ENCODE measurements at places on chromosomes 4 and X.
A peak's percentile ranks its signal among the peaks of the same experiment; 100 is the strongest.

DNA sequence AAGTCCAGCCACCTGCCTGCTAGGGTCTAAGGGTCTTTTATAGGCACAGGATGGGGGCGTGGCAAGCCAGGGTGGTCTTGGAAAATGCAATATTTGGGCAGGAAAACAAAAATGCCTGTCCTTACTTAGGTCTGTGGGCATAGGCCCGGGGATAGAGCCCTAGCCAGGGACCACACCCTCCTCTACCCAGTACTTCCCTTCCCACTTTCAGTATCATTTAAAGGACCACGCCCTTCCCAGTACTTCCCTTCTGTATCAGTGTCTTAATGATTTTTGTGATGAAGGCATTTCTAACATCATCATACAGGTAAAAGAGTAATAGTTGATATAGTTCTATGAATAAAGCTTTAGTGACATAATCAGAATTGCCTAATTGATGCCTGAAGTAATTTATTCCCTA lies 11.4 kb downstream of the BANK1 start:
- DNase-seq = no peak

- DNase-seq = no peak
Measured at GRCh38 chrX:3052860-3053259, 11.6 kb downstream of the ARSF start.

DNA sequence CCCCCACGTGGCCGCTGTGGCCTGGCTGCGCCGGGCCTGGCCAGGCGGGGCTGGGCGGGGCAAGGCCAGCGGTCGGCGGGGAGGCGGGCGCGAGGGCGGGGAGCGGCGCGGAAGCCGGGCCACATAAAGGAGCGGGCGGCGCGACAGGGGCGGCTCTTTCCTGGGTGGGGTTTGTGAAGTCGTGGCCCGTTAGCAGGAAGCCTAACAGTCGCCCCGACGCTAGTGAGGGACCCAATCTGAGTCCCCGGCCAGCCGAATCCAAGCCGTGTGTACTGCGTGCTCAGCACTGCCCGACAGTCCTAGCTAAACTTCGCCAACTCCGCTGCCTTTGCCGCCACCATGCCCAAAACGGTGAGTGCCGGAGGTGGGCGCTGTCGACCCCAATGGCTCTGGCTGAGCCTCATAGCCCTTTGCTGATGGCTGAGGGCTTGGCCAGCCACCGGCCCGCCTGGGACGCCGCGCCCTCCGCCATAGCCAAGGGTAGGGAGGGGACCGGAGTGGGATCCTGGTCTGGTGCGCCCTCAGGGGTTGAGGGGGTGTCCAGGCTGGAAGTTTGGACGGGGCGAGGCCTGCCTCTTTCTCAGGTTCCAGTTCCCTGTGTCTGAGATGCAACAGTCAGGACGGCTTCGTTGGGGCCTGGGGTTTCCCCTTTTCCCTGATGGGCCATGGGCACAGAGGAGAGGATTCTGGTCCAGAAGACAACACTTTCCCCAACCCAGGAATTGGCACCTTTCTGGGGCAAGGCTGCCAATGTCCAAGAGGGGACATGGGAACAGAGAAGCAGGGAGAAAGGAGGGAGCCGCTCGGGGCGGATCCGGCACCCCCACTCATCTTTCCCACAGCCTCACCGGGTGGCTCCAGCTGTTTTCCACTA lies at the start of gene MSN:
TSS of gene MSN (plus strand) at position 152 of the 874 bp plus-strand sequence. CDS start at position 340, 188 bp downstream.
- peak; percentile 64 for DNase-seq

- no peak for DNase-seq
Measured at GRCh38 chrX:790041-790506, 159.5 kb downstream of the SHOX start.

- DNase-seq = no peak
Measured at GRCh38 chr4:2334826-2335728, 73.2 kb upstream of the MXD4 start.

GRCh38 chr4:122606364-122607043 lies 14.4 kb downstream of the IL21 start:
- DNase-seq = no peak

DNA sequence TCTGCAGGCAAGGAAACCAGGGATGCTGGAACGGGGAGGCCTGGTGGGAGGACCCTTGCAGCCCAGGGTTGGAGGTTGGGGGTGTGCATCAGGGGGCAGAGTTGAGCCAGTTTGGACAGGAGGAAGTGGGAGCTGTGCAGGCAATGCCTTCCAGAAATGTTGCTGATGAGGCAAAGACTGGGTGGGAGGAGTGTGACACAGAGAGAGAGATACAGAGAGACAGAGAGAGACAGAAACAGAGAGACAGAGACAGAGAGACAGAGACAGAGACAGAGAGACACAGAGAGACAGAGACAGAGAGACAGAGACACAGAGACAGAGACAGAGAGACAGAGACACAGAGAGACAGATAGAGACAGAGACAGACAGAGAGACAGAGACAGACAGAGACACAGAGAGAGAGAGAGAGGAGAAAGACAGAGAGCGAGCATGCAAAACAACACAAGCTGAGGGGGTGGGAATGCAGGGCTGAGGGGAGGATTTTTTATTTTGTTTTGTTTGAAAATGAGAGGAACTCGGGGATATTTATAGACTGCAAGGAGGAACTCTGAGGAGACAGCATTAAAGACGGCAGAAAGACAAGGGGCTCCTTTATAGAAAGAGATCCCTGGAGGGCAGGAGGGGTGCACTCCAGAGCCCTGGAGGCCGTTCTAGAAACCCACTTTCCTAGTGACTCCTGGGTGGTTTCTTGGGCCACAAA lies 1.9 kb upstream of the HAUS3 start:
- DNase-seq = no peak

DNA sequence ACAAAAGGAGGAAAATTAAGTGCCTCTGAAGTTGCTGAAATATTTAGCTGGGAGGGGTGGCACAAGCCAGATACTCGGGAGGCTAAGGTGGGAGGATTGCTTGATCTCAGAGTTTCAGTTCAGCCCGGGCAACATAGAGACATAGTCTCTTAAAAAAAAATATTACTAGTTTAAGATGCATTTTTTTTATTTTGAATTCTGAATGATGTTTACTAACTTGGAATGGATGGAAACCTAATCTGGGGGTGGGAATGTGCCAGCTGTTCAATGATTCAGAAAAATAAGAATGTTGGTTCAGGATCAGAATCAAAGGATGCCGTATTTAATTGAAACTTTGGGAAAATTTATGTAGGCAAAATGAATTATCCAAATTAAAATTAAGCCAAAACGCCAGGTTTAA lies 167.2 kb upstream of the ANK2 start:
- no peak for DNase-seq

DNA sequence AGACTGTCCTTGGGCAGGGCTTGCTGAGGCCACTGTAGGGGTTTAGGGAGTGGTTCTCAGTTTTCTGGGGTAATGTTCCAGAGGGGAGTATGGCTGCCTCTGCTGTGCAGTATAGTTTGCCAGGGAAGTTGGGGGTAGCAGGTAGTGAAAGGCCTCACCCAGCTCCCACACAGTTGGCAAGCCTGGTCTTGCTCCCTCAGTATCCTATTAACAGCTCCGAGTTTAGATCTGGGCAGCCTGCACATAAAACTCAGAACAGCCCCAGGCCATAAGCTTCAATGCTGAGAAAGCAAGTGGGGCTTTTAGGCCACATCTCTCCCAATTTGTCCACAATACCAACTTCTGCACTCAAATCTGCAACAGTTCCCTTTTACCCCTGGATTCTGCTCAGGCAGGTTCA lies 205.2 kb downstream of the GALNTL6 start:
- no peak for DNase-seq

DNA sequence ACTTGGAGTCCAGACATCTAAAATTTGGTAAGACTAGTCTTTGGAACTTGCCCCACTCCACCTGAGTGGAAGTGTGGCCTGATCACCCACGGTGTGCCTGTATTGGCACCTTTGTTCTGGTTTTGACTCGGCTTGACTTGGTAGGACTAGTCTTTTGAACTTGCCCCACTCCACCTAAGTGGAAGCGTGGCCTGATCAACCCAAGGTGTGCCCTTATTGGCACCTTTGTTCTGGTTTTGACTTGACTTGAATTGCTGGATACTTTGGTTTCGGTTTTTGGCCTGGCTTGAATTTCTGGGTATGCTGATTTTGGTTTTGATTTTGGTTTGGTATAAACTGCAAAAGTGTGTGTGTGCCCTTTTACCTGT lies 44.7 kb upstream of the UGT2B7 start:
- DNase-seq = no peak

DNA sequence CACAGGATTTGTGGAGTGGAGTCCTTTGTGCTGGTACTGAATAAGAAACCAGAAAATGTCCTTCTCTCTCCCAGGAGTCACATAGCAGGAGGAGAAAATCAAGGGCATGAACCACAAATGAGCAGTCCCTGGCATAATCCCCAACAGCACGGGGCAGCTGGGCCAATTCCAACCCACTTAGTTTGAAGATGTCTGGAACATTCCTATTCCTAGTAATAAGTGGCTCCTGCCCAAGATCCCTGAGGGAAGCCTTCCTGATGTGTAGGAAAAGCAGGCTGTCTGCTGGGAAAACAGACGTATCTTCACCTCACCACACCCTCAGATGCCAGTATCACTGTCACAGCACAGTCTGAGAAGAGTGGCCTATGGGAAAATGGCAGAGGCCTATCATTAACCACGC lies 182.8 kb upstream of the MAP3K15 start:
- DNase-seq = no peak

- no peak for DNase-seq
Measured at GRCh38 chr4:183888564-183888963, 16.5 kb upstream of the STOX2 start.

- no peak for DNase-seq
Measured at GRCh38 chrX:153735274-153735673, 10.6 kb downstream of the ABCD1 start.

DNA sequence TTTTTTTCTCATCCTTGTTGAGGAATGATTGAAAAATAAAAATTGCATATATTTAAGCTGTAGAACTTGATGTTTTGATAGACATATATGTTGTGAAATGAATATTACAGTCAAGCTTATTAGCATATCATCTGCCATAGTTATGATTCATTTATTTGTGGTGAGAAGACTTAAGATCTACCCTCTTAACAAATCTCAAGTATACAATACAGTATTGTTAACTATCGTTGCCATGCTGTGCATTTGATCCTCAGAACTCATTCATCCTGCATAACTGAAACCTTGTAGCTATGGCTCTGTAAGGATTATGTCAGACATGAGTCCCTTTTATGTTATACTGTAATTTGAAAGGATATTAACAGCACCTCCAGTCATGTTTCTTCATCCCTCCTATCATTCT lies 2045.3 kb downstream of the ARAP2 start:
- no peak for DNase-seq

DNA sequence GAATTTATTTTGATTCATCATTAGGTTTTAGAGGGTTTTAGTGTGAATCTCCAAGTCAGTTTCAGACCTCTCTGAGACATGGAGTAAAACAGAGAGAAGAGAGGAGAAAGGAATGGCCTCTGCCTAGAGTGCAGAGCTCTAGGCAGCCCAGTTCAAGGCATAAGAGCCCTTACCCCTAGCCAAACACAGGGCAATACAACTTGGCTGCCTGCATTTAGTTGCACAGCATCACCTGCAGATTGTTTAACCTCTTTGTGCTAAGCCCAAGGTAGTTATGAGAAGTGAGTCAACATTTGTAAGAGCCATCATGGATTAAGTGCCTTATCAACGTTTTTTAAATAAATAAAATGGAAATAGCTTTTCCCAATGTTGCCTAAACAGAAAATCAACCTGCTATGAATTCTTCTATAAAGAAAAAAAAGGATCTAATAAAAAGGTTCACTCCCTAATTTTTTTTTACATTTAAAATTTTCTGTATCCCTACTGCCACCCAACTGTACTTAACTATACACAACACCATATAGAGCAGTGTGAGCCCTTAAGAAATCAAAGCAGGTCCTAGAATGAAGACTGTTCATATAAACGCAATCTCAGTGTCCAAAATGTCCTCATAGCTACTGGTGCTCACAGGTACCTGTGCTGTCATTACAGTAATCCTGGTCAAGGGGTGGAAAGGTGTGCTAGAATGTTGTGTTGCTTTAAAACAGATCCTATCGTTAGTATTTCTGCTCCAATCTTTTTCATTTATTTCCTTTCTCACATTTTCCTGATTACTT lies 36.0 kb downstream of the PF4 start:
- DNase-seq = no peak

DNA sequence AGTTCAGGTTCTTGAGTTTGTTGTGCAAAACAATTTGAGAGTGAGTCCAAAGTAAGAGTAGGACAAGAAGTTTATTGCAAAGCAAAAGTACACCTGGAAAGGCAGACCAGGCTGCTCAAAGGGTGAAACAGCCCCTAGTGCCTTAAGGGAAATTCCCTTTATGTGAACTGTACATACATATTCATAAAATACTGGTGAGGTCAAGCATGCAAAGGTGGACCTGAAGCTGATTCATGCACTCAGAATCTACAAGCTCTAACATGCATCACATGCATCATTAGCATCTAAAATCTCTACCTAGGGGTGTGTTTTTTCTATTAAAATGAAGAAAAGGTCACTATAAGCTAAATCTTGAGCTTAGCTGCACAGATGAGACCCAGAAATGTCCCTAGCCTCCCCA lies 266.9 kb downstream of the SPATA18 start:
- no peak for DNase-seq

DNA sequence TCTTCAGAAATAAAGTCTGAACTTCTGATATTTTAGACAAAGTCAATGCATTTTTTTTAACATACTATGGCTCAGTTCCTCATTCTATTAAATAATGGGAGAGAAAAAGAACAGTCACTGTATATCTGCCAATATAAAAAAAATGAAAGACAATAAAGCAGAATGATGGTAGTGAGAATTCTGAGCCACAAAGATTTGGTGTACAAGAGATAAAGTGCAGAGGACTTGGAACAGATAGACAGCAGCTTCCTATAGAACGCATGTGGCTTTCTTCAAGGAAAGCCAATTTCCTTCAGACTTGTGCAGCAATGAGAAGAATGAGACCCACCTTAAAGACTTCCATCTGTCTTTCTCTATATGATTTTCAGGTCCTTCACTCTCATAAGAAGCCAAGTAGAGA lies 39.7 kb downstream of the RASGEF1B start:
- no peak for DNase-seq

DNA sequence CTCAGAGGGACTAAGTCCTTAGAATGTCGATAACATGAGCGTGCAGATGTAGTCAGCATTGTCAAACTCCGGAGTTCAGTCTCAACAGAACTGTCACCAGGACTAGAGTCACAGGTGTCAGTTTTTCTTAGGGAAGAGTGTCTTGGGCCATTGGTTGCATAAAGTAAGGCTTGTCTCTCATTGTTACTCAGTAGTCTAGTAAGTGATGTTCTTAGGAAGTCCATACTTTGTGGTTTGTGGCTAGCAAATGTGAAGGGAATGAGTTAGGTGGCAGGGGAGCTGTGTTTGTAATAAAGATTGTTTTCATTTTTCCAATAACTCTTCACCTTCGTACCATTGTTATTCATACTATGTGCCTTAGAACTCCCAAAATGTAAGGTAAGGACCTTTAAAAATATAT lies 119.6 kb downstream of the AFF2 start:
- no peak for DNase-seq

DNA sequence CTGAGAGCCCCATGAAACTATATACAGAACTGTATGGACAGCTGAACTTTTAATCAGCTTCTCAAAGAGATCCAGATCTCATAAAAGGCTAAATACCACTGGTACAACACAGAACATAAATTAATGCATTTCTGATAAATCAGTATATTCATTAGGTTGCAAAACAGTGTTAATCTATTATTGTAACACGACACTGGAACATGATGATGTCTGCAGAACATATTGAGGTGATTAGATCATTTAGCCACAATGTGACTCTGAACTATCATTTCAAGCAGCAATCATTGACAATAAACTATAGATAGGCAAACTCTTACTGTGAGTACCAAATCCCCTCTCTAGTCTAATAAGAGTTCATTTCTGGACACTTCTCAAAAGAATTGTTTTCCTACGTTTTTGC lies 50.3 kb downstream of the GASK1B start:
- no peak for DNase-seq

GRCh38 chr4:1459722-1460511 lies 53.7 kb upstream of the NKX1-1 start:
- no peak for DNase-seq

Measured in effector memory CD8-positive, alpha-beta T cell (primary cell).